ENCODE measurements at places on chromosomes 5 and 9.

- peak; percentile 89 for DNase-seq
Observed at GRCh38 chr9:13278368-13279246, 885 bp downstream of the MPDZ start.

DNA sequence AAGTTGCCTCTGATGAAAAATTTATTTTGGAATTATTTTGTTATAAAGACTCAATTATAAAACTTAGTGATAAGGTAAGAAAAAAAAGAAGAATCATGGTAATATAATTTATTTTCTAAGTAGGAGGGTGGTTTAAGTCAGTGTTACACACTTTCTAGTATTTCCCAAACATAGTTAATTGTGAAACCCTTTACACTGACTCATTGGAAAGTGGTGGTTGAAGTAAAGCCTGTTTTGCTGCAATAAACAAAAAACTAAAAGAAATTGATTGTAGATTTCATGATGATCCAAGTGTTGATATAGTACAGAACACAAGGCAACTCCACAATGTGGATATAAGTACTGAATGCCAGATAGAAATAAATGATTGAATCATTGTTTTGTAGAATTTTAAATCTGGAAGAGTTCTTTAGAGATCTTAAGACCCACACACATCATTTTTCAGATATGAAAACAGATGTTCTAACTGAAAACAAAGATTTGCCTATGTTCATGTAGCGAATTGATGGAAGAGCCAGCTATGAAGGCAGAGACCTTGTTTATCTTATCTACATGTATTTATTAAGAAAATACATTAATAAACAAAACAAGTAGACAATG, 539.8 kb downstream of the PRELID2 start:
- DNase-seq = peak; percentile 27

DNA sequence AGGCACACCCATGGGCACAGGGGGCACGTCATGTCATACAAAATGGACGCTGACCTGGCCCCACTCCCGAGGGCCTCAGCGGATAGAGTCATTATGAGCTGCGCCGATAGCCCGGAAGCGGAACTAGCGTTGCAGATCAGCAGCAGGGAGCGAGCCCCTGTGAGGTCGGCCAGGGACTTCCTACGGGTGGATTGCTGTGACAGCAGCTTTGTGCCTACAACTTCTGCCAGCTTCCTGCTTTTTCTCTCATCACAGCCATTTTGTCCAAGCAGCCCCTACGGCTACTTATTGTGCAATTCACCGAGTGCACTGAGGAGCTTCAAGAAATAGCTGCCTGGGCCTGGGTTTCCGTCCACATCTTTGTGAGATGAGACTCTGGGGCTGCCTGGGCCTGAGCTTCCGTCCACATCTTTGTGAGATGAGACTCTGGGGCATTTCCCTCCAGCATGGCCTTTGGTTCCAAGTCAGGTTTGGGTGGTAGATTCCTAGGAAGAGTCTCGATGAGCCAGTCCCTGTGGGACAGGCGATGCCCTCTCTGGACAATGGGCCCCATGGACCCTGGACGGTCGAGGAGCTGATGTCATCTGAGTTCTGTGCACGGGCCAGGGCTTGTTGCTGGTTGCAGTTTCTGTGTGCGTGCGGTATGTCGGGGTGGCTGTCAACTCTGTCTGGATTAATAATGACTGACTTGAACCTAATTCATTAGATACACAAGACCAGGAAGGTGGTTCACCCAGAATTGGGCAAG, 67.0 kb upstream of the GNE start:
- no peak for DNase-seq

- peak; percentile 27 for DNase-seq
Observed at GRCh38 chr9:134515026-134515821, 126.4 kb upstream of the COL5A1 start.

GRCh38 chr5:173668245-173668800, 51.9 kb upstream of the BOD1 start:
- DNase-seq = no peak

DNA sequence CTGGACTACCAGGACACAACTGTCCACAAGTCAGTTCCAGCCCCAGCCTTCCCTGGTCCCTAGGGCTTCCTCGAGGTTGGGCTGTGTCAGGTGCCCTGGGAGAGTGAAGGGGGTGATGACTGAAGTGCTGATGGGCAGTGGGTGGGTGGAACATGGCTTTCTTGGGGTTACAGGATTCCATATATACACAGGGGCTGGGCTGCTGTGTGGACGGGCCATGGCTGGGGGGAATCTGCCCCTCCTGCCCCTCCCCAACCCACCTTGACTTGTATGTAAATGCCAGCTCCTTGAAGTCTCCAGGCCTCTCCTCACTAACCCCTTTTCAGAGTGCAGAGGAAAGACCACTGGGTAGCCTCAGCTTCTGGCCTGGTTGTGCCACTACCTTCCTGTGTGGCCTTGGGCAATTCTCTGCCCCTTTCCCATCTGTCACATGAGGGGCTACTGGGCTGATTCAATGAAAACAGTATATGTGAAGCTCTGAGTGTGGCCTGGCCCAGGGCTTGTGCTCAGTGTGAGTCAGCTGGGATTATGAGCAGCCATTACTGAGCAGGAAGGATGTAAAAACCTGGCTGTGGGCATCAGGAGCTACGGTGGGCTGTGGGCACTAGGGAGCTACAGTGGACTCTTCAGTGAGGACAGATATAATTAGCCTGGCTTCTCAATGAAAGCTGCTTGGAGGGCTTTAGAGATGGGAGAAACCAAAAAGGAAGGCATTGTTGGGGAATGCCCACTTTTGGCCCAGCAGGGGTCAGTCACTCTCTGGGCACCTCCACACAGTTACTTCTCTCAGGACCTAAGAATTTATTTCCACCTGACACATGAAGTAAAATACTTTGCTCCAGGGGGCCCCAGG, 23.3 kb downstream of the PITX1 start:
- DNase-seq = no peak

DNA sequence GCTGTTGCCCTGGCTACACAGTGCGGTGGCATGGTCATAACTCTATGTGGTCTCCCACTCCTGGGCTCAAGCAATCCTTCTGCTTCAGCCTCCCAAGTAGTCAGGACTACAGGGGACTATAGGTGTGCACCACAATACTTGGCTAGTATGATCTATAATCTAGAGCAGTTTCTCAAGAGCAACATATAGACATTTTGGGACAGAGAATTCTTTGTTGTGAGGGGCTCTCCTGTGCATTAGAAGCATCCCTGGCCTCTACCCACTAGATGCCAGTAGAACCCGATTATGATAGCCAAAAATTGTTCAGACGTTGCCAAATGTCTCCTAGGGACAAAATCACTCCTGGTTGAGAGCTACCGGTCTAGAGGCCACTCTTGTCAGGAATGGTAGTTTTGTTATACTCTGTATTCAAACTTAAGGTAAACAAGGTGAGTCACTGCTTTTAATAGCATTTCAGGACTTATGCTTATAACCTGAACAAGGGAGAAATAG, 7.2 kb downstream of the ANKHD1 start:
- no peak for DNase-seq

GRCh38 chr5:125004009-125004408, 257.6 kb upstream of the ZNF608 start:
- no peak for DNase-seq

DNA sequence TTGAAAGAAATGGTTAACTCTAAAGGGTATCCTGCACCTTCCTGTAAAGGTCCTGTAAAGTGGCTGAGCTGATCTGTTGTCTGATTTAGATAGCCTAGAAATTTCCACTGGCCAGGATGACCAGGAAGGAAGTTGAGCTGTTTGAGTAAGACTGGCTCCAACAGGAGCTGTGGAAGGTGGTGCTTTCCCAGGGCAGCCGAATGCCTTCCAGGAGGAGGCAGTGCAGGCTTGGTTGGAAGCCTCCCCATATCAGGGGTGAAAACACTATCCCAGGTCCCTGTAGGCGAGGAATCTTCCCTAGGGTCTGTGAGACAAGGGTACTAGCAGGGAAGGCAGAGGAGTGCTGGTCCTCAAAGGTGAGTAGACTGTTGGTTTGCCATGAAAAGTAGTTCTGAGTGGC, 98.4 kb downstream of the LIX1 start:
- DNase-seq = peak; percentile 41

DNA sequence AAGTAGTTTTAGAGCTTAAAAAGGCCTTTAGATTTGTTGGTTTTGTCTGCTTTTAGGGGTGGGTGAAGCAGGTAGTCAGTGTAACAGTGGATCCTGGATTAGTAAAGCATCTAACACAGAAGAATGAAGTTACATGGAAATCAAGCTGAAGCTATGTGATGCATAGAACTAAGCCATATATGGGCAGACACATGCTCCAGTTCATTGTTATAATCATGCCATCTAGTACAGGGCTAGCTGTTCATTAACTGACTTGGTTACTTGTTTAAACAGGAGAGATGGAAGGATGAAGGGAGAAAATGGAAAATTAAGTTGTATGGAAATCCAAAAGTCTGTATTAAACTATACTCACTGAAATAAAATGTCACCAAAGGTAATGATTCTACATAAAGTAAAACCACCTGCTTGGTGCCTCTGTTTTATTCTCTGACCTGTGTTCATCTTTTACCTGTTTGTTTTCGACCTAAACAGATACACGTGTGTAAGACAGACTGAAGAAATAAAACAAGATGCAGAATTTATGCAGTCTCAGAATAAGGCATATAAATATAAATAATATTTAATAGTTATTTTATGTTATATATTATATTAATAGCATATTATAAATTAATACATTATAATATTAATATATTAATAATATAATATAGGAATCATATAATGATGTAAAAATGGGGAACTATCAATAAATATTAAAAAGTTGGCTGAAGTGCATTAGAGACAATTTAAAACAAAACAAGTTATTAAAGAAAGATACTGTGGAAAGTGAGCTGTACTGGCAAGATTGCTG, 33.9 kb downstream of the MRPS30 start:
- DNase-seq = no peak

- peak; percentile 84 for DNase-seq
Observed at GRCh38 chr9:14097215-14097614, 216.7 kb downstream of the NFIB start.

DNA sequence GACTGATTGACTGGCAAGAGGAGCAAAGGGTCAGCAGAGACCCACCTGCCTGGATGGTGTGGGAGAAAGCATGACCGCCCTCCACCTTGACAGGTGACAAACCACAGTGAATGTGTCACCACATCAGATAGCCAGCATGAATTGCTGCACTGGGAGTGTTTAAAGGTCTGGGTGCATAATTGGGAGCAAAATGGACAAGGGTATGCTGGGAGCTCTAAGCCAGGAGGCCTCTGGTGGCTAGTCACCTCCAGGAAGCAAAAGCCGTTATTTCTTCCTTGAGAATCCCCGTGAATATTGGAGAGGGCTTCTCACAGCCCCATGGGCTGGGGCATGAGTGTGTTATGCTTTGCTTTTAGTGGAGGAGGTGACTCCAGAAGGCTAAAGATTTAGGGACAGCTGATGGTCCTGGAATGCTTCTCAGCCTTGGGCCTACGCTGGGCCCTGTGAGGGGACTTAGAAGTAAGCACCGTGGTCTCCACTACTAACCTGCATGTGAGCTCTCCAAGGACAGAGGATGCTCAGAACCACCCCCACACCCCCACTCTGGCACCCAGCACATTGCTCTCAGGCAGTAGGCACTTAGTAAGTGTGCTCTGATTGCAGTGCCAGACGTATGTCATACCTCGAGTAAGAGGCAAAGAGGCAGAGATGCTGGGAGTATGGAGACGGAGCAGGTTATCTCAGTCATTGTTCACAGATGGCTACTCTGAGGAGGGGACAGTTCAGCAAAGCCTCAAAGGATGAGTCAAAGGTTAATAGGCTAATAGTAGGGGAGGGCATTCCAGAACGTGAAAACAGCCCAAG, 9.1 kb upstream of the IRF1 start:
- DNase-seq = no peak

- no peak for DNase-seq
Observed at GRCh38 chr5:108669462-108669861, 78.2 kb upstream of the FER start.

DNA sequence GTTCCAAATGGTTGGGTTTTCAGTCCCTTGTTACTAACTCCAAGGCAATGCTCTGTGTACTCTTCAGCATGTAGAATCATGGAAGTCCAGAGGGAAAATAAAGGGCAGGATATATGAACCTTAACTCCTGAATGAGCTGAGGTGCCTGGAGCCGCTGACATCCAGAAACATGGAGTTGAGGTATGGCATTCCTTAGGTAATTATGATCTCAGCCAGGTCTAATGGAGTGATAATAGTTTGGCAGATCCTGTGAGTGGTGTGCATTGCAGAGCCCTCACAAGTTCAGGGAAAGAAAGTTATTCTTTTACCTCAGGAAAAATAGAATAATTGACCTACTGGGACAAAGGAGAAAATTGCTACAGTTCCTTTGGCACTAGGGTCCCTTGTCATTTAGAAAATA, 369.1 kb downstream of the ZNF608 start:
- DNase-seq = no peak

GRCh38 chr9:130770679-130771442, 64.2 kb upstream of the ABL1 start:
- peak; percentile 87 for DNase-seq

Data from choroid plexus epithelial cell (primary cell).